Fibroblast of mammary gland (primary cell): ENCODE measurements at places on chromosomes 1 and 21.

GRCh38 chr1:247656221-247656875, 23.2 kb downstream of the OR13G1 start:
- DNase-seq: no peak

- no peak for DNase-seq
These were observed 40.8 kb upstream of the POFUT2 start for GRCh38 chr21:45328198-45329091.

GRCh38 chr1:231800108-231800507, 173.5 kb downstream of the DISC1 start:
- DNase-seq: peak; percentile 18

- DNase-seq: peak; percentile 69
These were observed 39.0 kb downstream of the MRPL39 start for GRCh38 chr21:25568246-25568645.

DNA sequence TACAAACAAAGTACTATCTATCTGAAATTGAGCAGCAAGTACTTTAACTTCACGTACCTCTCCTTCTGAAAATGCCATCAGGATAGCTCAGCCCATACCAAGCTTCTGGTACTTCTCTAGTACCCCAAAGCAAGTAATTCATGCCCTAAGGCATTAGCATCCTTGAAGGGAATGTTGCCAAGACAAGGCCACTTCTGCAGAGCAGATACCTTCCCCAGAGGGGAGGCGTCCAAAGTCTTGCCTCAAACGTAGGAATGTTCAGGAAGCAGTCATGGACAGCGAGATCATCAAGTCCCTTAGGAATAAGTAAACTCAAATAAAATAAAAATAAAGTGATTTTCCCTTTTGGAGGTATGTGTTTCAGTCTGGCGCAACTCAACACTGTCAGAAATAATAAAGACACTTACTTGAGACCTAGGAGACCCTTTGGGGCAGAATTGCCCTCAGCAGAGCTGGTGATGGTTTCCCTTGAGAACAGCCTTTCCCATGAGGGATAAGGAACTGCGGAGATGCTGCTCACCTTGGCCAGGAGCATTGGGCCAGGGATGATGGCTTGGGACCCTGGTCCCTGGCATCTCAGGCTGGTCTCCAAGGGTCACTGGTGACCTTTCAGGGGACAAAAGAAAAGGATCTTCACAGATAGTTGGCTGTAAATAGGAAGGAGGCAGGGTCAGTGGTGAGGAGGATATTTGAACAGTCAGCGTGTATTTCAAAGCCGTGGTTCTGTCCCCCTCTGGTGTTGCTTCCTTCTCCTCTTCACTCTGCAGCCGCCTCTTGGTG, 522.9 kb downstream of the KIF26B start:
- peak; percentile 25 for DNase-seq
